Right lung (tissue), 10 donors: ENCODE measurements at places on chromosomes 2 and 18. TPM values are rescaled to one million over a fixed set of nuclear protein-coding genes. Genes with fewer than 3 reads are reported as not detected.

REG3G gene
- not detected for polyA plus RNA-seq

SERTAD2 gene
- 22.3 TPM for polyA plus RNA-seq

CD207 gene
- not detected for polyA plus RNA-seq

LIPG gene
- polyA plus RNA-seq, result 8.4 TPM

DNAH7 gene
- polyA plus RNA-seq, result 2.7 TPM

TDRD15 gene
- not detected for polyA plus RNA-seq

RFX8 gene
- 0.94 TPM for polyA plus RNA-seq

DNA sequence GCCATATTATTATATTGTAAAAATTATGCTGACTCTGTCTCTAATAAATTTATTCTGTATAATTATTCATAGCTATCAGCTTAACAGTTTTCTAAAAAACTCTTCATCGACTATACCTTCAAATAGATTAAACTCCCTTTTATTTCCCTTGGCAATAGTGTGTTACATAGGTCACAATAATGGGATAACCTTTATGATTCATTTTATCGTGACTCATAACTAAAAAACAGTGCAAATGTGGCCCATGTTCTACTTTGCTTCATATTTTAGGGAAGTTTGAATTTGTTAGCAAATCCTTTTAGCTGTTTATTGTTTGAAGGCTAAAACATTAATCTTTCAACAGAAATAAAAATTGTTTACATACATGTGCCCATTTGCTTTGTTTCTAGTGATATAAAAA is 783.2 kb upstream of the CDH2 start:
- no peak for DNase-seq

DNA sequence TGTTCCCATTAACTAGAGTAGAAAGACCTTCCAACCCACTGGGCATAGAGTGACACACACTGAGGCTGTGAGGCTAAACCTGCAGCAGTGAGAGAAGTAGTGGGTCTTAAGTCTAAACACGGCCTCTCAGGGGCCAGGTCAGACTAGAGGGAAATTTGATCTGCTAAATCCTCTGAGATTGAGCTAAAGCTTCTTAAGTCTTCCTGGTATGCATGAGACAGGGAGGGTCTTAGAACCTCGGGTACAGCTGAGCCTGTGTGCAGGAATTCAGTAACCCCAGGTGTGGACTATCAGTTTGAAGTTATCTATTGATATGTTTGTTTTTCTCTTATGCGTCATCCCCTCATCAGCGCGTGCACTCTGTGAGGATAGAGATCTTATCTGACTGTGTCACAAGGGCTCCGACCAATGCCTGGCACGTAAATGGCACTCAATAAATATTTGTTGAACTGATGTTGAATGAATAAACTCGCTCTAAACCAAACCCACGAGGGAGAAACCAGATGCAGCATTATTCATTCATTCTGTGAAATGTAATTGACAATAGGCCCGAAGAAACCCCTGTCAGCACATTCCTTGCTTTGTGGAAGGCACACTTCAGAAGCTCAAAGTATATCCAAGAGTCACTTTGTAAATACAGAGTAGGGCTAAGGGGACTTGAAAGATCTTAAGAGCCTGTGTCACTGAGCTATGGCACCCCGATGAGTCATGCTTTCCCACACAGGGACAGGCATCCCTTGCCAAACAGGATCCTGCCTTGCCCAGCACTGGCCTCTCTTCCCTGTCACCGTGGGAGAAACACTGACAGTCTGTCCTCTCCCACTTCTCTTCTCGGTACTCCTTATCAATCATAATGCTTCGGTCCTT is 21.7 kb upstream of the RAB10 start:
- peak; percentile 49 for DNase-seq

DNA sequence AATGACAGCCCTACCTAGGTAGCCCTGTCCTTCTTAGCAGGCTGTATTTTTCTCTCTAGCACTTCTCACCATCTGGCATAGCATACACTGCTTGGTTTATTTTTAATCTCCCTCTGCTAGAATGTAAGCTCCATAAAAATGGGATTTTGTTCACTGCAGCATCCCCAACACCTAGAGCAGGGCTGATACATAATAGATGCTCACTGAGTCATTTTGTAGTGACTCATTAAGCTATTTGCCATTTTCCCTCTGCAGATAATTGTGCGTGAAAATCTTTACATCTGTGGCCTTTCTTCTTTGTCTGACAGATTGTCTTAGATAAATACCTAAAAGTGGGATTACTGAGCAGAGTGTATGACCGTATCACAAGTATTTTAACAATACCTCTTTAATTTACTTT is 82.5 kb downstream of the CERS6 start:
- no peak for DNase-seq

- DNase-seq, result no peak
Measured at GRCh38 chr2:156648522-156648921, 212.3 kb downstream of the GPD2 start.

- no peak for DNase-seq
Measured at GRCh38 chr2:190178066-190178722, 115.7 kb upstream of the MSTN start.

DNA sequence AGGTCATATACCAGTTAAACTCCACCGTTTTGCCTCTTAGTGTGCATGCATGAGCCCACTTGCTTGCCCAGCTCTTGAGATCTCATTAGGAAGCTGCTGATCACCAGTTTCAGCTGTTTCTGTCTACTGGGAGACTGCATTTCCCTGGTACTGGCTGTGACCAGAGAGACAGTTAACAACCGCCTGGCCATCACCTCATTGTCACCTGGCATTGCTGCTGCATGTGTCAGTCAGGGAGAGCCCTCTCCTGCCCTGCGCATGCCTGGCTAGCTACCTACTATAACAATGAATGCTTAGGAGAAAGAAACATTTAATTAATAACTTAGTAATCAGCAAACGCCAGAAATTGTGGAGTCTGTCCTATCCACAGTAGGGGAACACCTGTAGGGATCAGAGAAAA is 265.8 kb upstream of the CYRIA start:
- no peak for DNase-seq

GRCh38 chr2:31282634-31283033 is 48.7 kb downstream of the EHD3 start:
- DNase-seq, result no peak

DNA sequence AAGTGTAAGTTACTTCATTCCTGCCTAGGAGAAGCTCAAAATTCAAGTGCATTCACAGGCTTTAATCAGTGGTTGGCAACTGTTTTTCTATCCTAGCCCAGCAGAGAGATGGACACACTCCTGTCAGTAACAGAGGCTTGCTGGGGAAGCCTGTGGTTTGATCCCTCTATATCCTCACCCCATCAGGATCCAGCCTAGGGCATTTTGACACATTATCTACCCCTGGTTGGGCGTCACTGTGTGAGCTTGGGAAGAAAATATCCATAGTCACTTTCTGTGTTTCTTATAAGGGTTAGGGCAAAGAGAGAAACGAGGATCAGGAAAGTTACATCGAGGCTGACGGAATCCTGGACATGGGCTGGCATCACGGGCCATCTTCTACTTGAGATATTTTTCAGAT is 10.0 kb downstream of the NT5DC4 start:
- no peak for DNase-seq

GRCh38 chr18:49632588-49632987 is 70.7 kb downstream of the LIPG start:
- DNase-seq, result no peak

DNA sequence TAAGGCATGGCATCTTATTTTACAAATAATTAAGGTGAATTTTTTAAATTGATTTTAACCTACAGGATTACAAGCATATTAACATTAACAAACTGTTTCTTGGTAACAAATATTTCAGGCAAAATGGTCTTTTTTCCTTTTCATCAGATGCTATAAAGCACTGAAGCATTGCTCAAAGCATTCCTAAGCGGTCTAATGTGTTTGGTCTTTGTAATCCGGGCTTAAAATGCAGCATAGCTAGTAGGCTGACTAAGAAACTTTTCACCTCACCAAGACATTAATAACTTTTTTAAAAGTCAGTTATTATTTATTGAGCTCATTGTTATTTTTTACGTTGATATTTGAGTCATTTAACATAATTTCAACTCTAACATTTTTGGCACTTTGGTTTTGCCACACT is 538.8 kb upstream of the SLC39A10 start:
- DNase-seq, result no peak

GRCh38 chr2:8343031-8343430 is 338.8 kb upstream of the ID2 start:
- no peak for DNase-seq

- no peak for DNase-seq
Measured at GRCh38 chr18:27750014-27750413, 426.9 kb downstream of the CDH2 start.

DNA sequence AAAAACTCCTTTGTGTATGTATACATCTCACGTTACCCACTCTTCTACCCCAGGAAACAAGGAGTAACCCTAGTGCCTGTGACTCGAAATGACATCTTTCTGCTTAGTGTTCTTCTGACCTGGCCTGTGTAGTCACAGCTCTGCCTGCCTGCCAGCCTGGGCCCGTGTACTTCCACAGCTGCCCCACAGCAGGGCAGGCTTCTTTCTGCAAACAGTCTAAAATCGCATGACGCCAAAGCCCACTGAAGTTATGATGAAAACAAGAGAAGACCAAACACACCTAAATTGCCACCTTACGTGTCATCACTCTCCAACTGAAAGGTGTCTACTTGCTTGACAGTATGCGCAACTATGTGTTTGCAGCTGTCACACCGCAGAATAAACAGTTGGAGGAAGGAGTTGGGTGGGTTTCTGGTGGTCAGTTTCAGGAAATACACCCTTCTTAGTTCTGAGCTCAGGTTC is 1.5 kb downstream of the GAREM1 start:
- no peak for DNase-seq

DNA sequence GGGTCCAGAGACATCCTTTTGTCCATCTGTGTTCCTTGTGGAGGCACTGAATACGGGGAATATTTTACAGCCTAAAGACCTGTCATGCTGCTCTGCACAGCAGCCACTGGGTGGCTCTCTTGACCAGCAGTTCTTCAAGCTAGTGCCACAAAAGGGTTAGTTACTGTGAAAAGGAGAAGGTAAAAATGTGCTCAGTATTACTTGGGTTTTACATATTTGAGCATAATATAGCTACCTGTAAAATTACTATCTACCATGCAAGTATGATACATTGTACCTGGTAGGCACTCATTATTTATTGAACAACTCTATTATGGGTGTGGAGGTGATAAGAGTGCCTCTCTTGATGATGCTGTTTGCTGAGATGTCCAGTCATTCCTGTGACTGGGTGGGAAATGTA is 23.6 kb downstream of the FZD5 start:
- no peak for DNase-seq

DNA sequence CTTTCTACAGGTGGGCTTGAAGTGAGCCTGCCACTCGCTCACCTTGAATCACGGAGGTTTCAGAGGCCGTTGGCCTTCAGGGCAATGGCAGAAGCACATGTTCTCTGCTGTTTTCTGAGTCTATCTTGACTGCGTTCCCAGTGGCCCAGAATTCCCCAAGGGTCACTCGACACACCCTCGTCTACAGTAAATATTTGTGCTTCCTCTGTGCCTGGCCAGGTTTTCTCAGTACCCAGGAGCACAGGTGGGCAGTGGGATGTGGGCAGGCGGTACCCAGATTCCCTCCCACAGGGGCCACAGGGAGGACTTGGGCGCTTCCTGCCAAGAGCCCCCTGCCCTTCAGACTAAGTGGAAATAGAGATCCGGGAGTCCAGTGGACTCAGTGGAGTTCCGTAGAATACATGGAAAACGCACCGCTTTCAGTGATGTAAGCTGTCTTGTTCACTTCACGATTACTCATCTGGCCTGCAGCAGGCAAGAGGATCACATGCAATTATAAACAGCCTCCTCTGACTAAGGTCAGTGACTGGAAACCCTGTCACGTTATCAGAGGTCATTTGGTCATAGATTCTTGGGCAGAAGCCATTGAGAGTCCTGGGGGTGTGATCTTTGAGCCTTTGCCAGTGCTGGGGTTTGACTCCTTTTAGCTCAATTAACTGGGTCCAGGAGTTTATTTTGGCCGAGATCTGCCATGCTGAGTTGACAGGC is 179.8 kb downstream of the NEDD4L start:
- DNase-seq, result peak; percentile 39

- DNase-seq, result no peak
Measured at GRCh38 chr18:56458770-56459712, 179.4 kb downstream of the TXNL1 start.

GRCh38 chr2:155651851-155652250 is 680.7 kb downstream of the NR4A2 start:
- DNase-seq, result no peak
